ENCODE measurements at places on chromosomes 4 and X.
A peak's percentile ranks its signal among the peaks of the same experiment; 100 is the strongest.

DNA sequence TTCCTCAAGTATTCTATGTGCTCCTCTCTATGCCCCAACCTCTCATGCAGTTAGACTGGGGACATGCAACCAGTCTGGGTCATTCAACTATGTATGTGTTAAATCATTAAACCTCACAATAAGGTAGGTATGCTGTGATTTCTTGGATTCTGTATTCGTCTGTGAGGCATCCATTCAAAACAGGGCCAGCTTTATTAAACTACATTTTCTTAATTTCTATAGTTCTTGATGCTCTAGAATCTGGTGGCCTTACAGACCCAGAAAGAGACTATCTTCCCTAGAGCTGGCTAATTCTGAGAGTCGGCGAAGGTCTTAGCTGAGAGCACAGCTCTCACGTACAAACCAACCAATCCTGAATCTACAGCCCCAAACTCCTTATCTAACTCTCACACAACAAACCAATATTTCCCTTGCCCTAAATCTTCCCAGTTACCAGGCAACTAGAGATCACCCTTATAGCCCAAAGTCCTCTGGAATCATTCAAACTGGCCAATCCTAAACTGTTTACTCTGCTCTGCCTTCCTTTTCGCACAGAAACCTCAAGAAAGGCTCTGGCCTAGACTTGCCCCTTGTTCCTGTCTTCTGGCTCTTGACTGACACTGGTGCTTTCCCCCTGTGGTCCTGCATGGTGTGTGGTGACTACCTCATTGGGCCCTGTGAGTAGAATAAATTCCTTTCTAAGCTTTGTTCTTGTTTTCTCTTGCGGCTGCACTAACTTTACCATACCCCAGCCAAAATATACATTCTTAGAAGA lies 203.5 kb upstream of the TET2 start:
- no peak for DNase-seq

DNA sequence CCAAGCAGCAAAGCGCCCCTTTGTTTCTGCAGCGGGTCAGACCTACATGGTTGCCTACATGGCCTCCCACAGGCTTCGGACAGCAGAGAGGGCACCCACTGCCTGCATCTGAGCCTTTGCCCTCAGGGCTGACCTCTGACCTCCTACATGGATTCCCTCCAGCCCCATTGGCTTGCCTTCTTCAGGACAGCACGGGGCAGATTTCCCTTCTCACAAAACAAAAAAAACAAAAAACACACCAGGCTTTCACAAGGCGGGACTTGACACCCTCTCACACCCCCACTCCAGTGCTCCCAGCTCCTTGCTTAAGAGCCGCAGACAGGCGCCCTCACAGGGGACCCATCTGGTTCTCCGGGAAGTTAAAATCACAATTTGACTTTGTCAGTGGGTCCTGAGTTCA lies 32.9 kb downstream of the ZFYVE28 start:
- peak; percentile 46 for DNase-seq

DNA sequence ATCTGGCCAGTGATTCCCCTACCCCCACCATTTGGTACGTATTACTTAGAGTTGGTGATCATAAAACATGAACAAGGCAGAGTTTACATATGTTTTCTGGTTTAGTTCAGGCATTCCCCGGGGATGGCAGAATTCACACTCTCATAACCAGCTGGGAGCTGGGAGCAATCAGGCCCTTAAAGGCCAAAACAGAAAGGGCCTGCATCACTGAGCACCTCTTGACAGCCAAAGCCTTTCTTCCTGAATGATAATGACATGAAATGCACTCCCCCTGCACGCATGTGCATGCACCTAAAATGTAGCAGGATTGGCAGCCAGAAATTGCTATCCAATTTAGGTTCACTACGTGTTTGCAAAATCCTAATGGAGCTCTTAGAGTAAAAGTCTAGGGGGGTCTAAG lies 235.4 kb downstream of the GPC3 start:
- no peak for DNase-seq

DNA sequence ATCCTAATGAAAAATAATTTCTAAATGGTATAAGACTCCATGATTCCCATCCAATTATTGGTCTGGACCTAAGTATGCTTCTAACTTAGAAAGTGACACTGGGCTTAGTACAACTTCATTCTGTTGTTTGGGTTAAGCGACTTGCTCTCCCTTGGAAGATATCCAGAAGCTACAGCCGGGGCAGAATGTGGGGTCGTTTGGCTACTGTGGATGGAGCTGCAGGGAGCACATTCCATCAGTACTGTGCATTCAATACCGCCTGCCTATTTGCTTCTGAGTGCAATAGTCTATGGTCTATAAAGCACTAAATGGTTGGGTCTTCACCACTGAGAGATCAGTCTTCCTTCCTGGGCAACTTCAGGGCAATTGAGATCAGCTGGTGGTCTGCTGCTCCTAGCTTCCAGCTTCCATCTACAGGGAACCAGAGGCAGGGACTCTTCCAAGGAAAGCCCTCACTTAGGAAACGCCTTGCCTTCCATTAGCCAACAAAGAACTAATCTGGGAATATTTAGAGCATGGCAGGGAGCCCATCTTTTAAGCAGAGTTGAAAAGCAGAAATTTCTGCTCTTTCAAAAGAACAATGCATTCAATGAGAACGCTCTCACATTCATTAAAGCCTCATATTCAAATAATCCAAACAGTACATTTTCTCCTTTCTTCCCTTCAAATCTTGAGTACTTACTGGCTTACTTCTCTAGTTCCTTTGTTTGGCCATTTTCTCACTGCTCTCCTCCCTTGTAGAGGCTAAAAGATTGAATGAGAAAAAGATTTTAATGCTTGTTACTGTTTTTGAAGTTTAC lies 1049.9 kb upstream of the TENM3 start:
- DNase-seq = no peak

DNA sequence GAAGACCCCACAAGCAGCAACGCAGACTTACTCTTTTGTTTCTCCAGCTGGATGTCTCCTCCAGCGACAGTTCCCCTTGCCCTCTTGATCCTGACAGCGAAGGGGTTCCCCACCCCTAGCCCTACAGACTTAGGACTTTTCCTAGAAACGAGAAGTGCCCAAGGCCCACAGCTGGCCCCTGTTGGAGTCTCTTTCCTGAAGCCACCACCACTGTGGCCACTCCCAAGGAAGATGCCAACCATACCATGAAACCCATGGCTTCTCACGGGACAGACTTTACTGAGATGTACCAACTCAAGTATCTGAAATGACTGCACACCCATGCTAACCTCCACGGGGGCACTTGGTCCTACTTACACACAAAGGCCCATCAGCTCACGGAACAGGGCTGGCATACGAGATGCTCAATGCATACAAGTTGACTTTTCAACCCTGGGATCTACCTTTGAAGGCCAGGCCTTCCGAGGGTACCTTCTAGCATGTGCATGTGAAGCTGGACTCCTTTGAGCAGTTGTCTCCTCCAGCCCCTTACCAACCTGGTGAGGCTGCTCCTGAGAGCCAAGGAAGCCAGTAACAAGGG lies 924 bp upstream of the IRAK1 start:
- no peak for DNase-seq

DNA sequence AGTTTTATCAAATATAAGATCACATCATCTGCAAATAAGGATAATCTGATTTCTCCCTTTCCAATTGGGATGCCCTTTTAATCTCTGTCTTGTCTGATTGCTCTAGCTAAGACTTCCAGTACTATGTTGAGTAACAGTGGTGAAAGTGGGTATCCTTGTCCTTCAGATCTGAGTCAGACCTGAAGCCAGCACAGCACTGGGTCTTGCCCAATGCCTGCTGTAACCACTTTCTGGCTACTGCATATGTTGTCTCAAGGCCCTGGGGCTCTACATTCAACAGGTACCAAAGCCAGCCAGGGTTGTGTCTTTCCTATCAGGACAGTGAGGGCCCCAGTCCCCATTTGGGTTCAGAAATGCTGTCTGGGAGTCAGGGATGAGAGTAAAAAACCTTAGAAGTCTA lies 90.3 kb downstream of the CYSLTR1 start:
- no peak for DNase-seq

GRCh38 chr4:141922236-141922635 lies 285.9 kb downstream of the IL15 start:
- DNase-seq = no peak

DNA sequence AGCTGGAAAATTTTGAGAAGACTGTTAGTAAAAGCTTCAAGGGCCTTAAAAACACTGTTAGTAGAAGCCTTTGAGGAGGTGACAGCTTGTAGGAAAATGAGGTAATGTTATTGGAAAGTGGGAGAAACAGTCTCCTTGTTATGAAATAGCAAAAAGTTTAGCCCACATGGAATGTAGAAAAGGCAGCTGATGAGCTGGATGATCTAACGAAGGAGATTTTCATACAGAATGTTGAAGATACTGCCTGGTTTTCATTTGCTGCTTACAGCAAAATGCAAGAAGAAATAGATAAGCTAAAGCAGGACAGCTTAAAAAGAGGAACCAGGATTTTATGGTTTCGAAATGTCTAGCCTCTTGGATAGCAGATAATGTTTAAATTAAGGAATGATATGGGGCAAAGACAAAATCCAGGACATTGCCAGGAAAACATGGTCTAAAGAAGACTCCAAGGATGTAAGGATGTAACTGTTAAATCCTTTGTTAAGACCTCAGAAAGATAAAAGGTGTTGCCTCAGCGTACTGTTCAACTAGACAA lies 10.2 kb upstream of the STBD1 start:
- DNase-seq = no peak

- DNase-seq = no peak
These were observed 520.5 kb upstream of the NR3C2 start for GRCh38 chr4:148962539-148963290.

GRCh38 chrX:136812286-136812685 lies 31.6 kb upstream of the ARHGEF6 start:
- DNase-seq = no peak

GRCh38 chrX:11137543-11138139 lies 26.5 kb downstream of the HCCS start:
- DNase-seq = no peak

DNA sequence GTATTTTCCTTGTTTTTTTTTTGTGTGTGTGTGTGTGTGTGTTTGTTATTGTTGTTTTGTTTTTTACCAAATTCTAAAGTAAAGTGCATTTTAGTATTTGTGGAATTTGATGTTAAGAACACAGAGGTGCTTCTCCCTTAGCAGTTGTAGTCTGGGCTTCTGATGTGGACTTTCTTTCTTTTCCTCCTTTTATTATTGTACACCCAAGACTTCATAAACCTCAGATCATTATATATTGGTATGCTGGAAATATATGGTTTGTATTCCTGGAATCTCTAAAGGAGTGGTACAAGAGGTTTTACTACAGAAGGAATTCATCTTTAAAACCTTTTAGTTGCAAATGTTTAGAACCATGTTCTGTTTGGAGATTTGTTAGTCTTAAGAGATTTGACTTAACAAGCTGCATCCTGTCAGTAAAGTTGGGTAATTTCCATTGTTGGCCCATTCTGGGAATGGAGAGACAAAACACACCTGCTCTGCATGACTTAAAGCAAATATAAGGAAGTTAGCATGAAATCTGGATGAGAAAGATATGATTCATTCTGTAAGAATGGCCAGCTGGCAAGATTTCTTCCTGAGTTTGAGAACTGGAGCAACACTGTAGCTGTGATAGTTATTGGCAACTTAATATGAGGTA lies 64.0 kb downstream of the SMAD1 start:
- no peak for DNase-seq

- DNase-seq = no peak
These were observed 914.2 kb upstream of the PCDH7 start for GRCh38 chr4:29805916-29806480.

DNA sequence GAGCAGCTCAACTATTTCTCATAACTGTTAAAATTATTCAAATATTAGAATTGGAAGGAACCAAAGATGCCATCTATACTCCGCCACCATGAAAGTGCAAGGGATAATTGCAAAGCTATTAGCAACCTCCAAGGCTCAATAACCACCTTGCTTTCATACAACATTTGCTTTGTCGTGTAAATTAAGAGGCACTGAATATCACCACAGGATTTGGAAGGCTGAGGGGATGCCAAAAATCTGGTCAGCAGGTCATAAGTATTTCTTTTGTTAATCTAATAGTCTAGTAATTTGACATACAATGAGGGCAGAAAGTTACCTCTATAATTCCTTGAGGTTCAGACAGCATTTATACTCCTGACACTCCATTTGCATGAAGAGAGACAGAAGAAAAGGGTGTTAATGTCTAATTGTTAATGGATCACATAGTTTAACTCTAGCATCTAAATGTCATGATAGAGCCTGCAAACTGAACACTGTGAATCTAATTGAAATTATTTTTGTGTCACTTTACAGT lies 200.9 kb upstream of the DIAPH2 start:
- DNase-seq = no peak

DNA sequence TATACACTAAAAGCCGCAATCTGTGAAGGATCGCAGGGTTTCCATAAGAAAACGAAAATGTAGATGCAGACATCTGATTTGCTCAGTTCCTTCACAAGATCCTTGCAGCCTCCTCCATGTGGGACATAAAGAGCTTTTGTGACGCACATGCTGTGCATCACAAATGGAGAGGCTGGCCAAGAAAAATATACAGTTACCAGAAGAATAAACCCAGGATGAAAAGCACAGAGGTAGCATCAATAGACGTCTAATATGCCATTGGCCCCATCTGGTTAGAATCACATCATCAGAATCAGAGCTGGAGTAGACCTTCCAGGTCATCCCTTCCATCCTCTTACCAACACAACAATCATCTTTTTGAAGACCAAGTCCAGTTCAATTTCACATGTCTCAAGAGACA lies 517.4 kb downstream of the RAB28 start:
- DNase-seq = no peak

- DNase-seq = no peak
These were observed 46.0 kb downstream of the UGT2A3 start for GRCh38 chr4:68905598-68905938.

GRCh38 chr4:71259280-71259679 lies 79.5 kb upstream of the SLC4A4 start:
- no peak for DNase-seq

DNA sequence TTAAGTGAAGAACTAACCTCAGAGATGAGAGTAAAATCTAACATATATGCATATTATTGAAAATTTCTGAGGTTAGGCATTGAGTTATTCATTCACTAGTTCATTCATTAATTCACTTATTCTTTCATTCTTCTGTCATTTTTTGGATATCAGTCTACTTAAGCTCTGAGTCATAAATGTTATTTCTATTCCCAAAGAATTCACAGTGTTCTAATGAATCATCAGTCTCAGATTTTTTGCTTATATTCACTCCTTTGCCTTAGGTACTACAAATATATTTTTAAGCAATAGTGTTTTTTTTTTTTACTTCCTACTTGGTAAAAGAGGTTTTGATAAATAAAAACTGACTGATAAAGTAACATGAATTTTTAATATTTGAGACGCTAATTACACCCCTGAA lies 95.2 kb upstream of the DKK2 start:
- DNase-seq = no peak

- no peak for DNase-seq
These were observed 94.4 kb downstream of the TLL1 start for GRCh38 chr4:165967486-165967885.

- no peak for DNase-seq
These were observed 7.0 kb downstream of the SFRP2 start for GRCh38 chr4:153781717-153782416.

DNA sequence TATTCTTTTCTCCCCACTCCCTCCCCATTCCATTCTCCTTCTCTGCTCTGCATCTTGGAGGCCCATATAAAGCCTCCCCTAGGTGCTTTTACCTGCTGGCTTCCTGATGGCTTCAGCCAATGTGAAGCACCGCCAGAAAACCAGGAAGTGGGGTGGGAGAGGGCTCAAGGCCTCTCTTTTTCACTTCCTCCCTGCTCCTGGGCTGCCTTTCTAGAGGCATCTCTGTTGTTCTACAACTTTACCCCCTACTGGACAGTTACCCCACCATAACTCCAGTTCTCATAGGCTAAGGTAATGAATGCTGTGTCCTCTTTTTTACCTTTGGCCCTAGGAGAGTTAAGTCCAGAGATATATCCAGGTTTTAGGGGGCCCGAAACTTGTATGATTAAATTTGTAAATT lies 62.4 kb upstream of the PPARGC1A start:
- DNase-seq = no peak

All from ELF-1 (cell line).